Cardiac fibroblast (primary cell): ENCODE measurements at places on chromosomes 3 and 15.

DNA sequence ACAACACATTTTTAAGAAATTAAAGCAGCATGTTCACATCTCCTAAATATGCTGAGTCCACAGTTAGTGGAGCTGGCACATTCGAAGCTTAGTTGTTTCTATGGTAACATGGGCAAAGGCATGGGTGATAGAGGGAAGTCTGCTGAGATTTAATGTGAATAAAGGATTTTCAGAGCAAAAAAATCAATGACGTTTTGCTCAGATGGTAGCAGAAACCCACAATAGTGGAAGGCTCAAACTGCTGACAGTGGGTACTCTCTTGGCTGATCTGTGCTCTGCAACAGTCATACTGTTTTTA is 795.1 kb upstream of the ARPP21 start:
- no peak for DNase-seq

DNA sequence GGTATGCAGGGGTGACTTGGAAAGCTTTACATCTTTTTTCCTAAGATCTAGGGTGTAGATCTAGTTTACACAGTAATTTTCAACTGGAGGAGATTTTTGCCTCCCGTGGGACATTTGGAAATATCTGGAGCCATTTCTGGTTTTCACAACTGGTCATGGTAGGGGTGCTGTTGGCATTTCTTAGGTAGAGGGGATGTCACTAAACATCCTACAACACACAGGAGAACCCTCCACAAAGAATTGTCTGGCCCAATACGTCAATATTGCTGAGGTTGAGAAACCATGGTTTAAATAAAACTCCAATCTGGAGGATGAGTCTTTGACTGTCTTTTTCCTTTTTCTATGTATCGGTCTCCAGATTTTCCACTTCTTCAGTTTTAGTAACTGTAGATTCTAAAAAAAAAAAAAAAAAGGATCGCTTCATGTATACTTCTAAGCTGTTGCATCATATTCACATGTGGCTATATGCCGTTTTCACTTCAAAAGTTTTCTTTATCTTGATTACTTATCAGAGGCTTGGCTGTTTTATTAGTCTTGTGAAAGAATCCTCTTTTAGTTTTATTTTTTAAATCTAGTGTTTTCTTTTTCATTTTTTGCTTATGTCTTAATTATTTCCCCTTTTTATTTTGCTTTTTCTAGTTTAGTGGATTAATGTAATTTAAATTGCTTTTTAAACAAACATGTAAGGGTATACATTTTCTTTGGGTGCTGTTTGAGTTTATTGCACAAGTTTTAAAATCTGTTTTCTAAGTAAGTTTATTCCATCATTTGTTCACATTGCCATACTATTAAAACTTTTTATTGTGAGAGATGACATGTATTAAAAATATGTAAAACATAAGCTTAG is 21.2 kb downstream of the UBE2Q2 start:
- DNase-seq = no peak

- no peak for DNase-seq
Measured at GRCh38 chr3:152257563-152258035, 11.1 kb upstream of the MBNL1 start.

DNA sequence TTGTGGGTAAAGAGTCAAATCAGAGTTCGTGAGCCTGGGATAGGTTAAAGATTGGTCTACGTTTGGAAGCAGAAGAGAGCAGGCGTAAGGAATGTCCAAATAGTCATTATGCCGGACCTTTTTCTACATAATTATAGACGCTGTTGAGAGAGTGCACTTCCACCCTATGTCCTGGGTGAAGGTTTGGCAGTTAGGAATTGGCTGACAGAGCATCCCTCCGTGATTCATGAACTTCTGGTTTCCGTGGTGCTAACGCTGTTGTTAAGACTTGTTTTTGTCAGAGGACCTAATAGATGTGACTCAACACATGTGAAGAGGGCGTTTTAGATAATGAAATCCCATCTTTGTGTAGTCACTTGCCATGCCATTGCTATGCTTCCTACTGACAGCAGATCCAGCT is 1.1 kb downstream of the EAF1 start:
- DNase-seq = peak; percentile 56

- peak; percentile 53 for DNase-seq
Measured at GRCh38 chr3:12938258-12938711, 96.9 kb upstream of the RPL32 start.
